CD14-positive monocyte (primary cell): ENCODE measurements at places on chromosomes 5 and 9. TPM values are rescaled to one million over a fixed set of nuclear protein-coding genes. Genes with fewer than 3 reads are reported as not detected.
A peak's percentile ranks its signal among the peaks of the same experiment; 100 is the strongest.

ECM2 gene
- polyA plus RNA-seq: not detected in 2 replicates

ACOT12 gene
- not detected for polyA plus RNA-seq

DNAJA1 gene
- polyA plus RNA-seq: 93.6 TPM

APBA1 gene
- not detected for polyA plus RNA-seq

GZMA gene
- polyA plus RNA-seq: 2.3 TPM

GRCh38 chr9:130034570-130034969, 8.4 kb downstream of the FNBP1 start:
- peaks cover 89% of the 10 kb centered on the region for H3K4me1 ChIP-seq
- H3K36me3 ChIP-seq: no peaks in the 10 kb centered on the region
- DNase-seq: peak; percentile 85
- H3K27me3 ChIP-seq: no peaks in the 10 kb centered on the region

- peaks cover 15% of the 10 kb centered on the region for H3K4me1 ChIP-seq
- H3K27ac ChIP-seq: no peak overlapping the region
- no peaks in the 10 kb centered on the region for H3K36me3 ChIP-seq
- H3K27me3 ChIP-seq: no peaks in the 10 kb centered on the region
These were observed 24.1 kb downstream of the EXD3 start for GRCh38 chr9:137398561-137399468.

- no peak overlapping the region for H3K27ac ChIP-seq
- no peaks in the 10 kb centered on the region for H3K36me3 ChIP-seq
- no peaks in the 10 kb centered on the region for H3K4me1 ChIP-seq
- DNase-seq: no peak
These were observed 388.0 kb upstream of the IRX2 start for GRCh38 chr5:3139499-3139931.

DNA sequence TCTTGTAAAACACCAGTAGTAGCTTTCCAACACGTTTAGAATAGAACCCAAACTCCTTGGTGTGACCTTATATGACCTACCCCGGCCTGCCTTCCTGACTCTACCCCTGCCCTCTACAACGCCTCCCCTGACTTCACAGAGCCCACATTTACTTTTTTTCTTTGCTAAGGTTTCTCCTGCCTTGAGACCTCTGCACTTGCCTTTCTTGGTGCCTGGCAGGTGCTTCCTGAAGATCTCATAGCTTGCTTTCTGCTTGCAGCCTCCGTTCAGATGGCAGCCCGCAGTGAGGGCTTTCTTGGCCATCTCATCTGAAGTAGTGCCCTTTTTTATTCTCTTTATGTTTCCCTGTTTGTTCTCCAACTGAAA, 24.3 kb downstream of the NUP214 start:
- no peak overlapping the region for H3K27ac ChIP-seq
- H3K36me3 ChIP-seq: peaks cover 100% of the 10 kb centered on the region
- no peak overlapping the region for H3K4me3 ChIP-seq
- no peaks in the 10 kb centered on the region for H3K27me3 ChIP-seq

DNA sequence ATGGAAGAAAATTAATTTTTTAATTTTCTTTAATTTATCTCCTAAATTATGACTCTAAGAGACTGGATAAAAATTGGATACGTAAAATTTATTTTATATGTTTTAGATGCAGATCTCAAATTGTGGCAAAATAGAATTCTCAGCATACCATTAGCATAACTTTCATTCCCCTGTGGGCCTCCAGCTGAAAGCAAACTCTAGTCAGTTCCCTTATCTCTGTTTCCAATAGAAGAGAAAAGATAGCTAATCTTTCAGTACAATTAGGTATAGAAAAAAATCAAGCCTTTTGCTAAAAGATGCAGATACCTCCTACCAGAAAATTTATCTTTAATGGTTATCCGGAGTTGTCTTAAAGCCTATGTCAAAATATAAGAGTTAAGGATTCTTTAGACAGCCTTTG, 1530.6 kb downstream of the EFNA5 start:
- no peaks in the 10 kb centered on the region for H3K4me1 ChIP-seq
- no peak for DNase-seq
- H3K36me3 ChIP-seq: no peaks in the 10 kb centered on the region
- H3K27ac ChIP-seq: no peak overlapping the region
